Epithelial cell of proximal tubule (primary cell): ENCODE measurements at places on chromosomes 5 and 9. TPM values are rescaled to one million over a fixed set of nuclear protein-coding genes. Genes with fewer than 3 reads are reported as not detected.

The ADAMTS13 gene
- total RNA-seq: 0.22 and 0.75 TPM in 2 replicates

The CRHBP gene
- 0.94 TPM in 1 of 2 replicates, not detected in the other for total RNA-seq

The TMEM232 gene
- 0.86 TPM in 1 of 2 replicates, not detected in the other for total RNA-seq

The TMEM171 gene
- 2.8 and 10.6 TPM in 2 replicates for total RNA-seq

The GRM6 gene
- not detected in 2 replicates for total RNA-seq

The APBA1 gene
- 0.29 and 0.36 TPM in 2 replicates for total RNA-seq

The AK6 gene
- 14.8 and 33.0 TPM in 2 replicates for total RNA-seq

The SFXN1 gene
- 49.9 and 90.6 TPM in 2 replicates for total RNA-seq
